ENCODE measurements at places on chromosomes 11 and 22.

GRCh38 chr11:96303064-96303463 is 39.9 kb downstream of the MAML2 start:
- DNase-seq: no peak

- no peak for DNase-seq
These were observed 216.5 kb downstream of the BARX2 start for GRCh38 chr11:129592191-129592590.

DNA sequence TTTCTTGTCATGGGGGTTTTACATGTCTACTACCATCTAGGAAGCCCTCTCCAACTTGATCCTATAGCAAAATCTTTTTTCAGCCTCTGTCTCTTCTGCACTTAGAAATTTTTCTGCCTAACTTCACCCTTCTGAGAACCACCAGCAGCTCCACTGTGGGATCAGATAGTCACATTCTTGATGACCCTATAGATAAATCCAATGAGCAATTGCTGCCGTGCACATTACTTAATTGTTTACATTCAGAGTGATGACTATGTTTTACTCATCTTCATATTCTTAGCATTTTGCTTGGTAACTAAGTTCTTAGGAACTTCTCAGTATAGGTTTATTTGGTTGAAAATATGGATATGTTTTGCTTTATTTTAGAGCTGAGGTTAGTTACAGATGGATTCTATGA is 12.4 kb upstream of the ETS1 start:
- no peak for DNase-seq

DNA sequence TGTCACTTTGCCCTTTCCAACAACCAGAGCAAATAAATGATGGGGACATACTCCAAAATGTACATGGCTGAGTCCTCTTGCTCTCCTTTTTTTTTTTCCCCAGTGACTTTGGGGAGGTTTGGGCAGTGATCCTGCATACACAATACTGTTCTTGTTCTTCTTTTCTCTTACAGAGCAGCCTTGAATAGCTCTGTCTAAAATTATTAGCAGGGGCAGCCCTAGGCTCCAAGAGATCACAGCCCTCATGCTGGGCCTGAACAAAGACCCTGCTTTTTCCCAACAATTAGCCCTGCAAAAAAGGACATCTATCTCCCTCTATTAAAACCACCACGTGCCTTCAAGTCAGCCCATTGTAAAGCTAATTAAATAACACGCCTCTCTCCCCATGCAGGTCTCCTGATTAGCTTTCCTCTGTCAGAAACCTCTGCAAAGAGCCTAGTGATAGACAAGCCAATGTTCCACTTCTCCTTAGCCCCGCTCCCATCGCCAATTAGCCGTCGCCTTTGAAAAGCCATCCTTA is 54.7 kb downstream of the ETS1 start:
- DNase-seq: no peak

DNA sequence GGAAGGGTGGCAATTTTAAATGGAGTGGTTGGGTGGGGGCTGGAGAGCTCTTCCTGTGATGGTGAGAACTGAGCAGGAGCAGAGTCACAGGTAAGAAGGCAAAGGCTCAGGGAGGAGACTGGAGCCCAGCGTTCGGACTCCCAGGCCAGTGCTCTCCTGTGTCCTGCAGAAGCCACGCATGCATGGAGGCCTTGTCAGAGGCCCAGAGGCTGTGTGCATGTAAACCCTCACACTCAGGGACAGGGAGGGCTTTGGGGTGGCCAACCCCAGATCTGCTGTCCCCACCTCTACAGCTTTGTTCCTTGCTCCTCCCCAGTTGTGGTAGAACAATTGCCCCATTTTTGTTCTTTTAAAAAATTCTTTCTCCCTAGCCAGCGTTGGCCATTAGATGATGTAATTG is 130.4 kb upstream of the PARVA start:
- DNase-seq: no peak

GRCh38 chr11:11420191-11420898 is 67.3 kb upstream of the CSNK2A3 start:
- DNase-seq: no peak

DNA sequence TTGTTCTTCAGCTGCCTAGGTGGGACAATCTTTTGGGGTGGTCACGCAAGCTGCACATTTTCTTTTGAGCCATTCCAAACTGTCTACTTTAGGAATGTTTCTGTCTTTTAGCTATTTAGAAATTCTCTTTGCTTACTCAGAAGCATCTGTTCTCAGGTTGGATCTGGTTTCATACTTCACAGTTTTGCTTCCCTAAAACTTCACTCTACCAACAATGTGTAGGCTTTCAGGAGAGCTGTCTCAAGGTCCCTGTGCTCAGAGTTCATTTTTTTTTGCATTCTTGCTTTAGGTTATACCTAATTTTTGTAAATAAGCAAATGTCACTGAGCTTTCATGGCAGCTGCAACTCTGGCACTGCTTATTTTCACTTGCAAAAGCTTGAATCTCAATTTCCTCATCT is 36.7 kb downstream of the CCDC90B start:
- no peak for DNase-seq

- no peak for DNase-seq
These were observed 449.7 kb upstream of the DDI1 start for GRCh38 chr11:103586756-103587155.

DNA sequence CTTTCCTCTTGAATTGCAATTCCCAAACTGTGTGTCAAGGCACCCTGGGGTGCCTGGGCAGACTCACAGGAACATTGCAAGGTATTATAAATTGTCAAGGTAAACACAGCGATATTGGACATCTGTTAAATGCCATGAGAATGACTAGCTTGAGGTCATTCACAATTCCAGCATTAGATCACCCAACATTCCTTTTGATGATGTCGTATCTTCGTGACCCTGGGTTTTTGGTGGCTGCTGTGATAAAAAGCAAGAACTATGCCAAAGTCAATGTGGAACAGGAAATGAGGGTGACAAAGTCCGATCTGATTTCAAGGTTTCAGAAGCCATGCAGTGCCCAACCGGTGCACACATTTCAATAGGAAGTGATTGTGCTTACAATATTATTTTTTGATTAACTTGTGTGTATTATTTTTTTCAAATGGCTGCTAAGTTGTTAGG is 458.4 kb downstream of the MIAT start:
- no peak for DNase-seq

- no peak for DNase-seq
These were observed 2.5 kb upstream of the KLHL35 start for GRCh38 chr11:75435571-75435925.

DNA sequence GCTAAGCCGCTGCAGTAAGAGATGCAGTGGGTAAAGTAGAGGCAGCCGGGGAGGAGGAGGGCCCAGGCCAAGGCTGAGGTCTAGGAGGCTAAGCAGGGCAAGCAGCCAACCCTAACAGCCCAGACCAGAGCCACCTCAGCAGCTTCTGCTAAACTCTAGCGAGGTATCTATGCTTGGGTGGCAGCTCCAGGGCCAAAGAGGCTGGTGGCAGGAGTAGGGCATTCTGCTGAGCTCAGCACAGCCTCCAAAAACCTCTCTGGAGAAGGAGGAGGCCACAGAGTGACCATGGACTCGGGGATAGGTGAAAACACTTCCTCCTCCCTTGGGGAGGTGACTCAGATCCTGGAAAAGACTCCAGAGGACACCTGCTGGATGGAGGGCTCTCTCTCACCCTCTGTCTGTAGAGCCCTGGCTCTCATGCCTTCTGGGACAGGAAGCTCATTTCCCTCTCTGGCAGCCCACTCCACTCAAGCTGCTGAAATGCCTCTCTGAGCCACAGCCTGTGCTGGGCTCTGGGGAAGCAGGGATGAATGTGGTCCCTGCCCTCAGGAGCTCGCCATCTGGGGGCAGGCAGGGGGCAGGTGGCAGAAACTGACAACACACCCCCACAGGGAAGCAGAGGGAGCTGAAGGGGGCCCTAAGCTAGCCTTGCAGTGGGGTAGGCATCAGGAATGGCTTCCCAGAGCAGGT is 16.5 kb upstream of the TPBGL start:
- DNase-seq: peak; percentile 29

- no peak for DNase-seq
These were observed 16.7 kb downstream of the BCL2L13 start for GRCh38 chr22:17655289-17655688.

DNA sequence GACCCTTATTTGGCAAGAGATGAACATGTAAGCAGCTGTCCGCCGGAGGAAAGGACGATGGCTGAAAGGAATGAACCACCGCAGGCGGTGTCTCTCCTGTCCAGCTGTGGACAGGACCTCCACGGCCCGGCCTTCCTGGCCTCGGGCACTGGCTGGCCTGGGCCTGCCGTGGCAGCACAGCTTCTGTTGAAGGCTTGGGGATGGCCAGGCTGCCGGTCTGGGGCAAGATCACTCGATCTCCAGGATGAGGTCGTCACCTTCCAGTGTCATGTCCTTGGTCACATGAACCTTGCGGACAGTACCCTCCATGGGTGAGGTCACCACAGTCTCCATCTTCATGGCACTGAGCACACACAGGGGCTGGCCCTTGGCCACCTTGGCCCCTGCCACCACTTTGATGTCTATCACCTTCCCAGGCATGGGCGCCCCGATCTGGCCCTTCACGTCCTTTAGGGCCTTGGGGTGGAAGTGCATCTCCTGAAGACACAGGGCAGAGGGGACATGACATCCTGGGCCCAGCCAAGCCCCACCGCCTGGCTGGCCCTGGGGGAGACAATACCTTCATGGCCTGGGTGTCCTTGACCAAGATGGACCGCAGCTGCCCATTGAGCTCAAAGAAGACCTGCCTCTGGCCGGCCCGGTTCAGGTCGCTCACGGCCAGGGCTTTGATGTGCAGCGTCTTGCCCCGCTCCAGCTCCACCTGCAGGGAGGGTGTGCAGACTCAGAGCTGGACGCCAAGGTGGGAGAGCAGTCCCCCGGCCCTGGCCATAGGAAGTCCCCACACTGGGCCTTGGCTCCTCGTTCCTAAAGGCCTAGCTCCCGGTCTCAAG is 5.6 kb downstream of the RCE1 start:
- DNase-seq: no peak

DNA sequence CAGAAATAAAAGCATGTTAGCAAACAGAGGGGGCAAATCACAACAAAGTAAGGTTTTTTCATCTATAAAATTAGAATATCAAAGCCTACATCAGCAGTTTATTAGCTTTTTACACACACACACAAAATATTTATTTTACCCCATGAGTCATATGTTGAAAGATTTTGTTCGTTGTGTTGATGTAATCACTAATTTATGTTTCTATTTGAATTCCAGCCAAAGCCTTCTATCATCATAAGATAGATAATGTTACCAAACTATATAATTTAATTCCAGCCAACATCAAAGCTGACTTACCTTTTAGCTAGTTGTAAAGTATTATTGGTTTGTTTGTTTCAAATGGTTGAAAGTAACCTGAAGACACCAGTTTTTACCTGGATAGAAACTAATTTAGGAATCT is 458.0 kb upstream of the ARHGAP42 start:
- no peak for DNase-seq

- no peak for DNase-seq
These were observed 734 bp downstream of the ZNF280B start for GRCh38 chr22:22507743-22508273.

DNA sequence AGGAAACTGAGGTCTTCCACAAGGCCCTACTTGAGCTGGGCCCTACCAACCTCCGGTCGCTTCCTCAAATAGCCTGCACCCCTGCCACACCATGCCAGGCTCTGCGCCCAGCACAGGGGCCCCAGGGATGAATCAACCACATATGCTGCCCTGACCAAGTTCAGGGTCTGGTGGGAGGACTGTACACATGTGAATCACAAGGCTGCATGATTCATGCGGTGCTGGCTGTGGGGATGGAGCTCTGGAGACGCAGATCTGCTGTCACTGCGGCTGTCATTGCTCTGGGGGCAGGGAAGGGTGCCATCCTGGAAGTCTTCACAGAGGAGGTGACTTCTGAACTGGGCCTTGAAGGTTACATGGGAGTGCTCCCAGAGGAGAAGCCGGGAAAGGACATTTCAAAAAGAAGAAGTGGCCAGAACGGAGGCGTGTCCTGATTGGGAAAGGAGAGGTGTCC is 21.5 kb downstream of the CYTH4 start:
- no peak for DNase-seq

GRCh38 chr22:31083377-31083768 is 2.3 kb downstream of the SMTN start:
- DNase-seq: no peak

DNA sequence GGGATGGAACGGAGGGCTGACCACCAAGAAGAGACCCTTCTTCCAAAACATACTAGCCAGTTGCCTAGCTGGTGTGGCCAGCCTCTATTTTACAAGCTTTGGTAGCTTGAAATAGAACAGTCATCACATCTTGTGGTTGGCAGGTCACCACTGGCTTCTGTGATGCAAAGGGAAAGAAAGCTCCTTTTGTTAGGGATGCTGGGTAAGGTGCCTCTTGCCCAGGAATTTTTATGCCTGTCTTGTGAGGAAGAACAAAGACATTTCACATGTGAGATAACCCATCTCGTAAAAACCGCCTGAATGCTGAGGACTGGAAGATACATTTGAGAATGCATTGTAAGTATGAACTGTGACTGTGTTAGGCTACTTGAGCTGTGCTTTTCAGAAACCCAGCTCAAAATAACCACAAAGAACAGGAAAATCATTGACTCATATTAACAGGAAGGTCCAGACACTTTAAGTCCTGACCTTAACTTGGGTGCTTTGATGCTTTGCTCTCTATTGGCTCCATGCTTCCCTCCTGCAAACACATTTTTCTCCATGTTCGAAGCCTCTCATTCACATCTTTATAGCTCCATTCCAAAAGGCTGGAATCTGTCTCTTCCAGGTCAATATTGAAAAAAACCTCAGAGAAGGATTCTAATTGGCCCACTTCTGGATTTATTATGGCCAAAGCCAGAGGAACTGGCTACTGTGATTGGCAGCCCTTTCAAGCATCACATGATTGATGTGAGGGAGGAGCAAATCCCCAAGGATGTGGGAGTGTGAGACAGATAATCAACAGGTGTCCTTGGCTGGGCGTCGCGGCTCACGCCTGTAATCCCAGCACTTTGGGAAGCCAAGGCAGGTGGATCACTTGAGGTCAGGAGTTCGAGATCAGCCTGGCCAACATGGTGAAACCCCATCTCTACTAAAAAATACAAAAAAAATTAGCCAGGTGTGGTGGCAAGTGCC is 53.9 kb downstream of the MICAL2 start:
- DNase-seq: no peak

DNA sequence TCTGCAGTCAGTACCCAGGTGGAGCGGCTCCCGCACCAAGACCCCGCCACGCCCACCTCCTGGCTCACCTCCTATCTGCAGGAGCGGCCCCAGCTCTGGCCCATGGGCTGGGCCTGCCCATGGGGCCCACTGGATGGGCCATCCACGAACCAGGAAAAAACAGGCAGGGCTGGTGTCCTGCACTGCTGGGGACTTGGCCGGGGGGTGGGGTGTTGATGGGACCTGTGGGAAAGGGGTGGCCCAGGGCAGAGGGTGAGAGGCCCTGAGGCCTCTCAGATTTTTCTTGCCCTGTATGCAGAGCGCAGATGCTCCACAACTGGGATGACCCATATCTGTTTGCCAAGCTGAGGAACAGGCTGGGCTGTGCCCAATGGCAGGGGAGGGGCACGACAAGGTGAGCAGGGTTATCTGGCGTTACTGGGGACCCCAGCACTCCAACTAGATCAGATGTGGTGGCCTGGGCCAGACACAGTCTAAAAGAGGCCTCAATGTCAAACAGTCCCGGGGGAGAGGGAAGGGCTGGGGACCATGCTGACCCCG is 2.7 kb upstream of the PIM3 start:
- no peak for DNase-seq

All from WERI-Rb-1 (cell line).